ENCODE measurements at places on chromosomes 4 and X.

DNA sequence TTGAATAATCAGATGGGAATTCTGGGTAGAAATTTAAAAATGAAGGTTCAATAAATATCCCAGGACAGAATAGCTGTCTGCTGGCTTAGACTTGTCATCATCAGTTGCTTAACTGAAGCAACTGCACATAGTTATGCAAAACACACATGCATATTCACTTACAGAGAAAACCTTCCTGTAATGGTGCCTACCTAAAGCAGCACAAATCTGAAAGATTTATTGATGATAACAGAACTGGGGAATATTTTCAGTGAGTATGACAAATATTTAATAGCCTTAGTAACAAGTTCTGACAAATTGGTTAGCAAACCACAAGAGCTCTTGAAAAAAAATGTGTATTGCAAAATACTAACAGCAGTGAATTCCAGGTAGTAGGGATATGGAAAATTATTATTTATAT is 606.8 kb upstream of the BOD1L1 start:
- DNase-seq, result no peak

DNA sequence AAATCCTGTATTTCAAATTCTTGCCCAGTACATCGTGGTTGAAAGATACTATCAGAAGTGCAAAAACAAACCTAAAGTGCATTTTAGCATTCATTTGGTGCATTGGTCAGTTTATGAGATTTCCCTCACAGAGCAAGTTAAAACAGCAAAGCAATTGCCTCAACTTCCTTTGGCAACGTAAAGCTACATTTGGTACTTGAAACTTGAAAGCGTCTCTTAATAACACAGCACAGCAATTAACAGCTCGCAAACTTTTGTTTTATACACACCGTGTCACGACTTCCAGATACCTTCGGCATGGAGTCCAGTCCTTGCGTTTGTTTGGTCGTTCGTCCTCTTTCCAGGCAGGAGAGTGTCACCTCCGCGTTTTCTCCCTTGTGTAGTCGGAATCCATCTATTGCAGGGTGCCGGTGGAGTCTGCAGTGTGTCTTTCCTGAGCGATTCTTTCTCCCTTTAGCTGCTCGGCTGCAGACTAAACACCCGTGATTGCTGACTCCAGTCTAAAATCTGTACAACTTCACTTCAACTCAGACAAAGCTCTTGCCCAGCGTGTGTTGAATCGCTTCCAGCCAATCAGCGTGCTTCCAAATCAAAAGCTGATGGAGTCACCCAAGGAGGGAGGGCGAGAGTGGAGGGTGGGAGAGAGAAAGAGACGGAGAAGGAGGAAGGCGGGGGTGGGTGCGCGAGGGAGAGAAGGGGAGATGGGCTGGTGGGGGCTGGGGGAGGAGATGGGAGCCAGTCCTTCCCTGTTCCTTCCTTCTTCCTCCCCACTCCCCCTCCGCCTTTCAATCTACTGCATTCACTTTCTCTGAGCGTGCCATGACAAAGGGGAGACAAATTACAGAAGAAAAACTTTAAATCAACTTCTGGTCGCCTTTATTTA is at the start of gene PCDH18:
TSS of gene PCDH18 (minus strand) at position 509 of the 883 bp plus-strand sequence. CDS start at position 103, 406 bp downstream.
- no peak for DNase-seq

DNA sequence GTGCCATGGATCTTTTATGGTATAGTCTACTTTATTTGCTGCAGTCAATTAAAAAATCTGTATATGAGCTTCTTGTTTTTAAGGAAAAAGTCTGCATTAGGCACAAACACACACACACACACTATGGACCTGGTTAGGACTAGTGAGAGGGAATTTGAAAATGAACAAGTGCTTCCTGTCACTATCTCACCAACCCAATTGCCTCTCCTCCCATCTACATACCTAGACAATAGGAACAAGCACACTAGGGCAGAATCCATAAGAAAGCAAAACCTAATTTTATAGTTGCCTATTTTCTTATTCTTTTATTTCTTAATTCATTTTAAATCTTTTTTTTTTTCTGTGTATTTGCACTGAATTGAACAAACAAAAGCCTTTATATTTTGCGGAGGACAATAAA is 22.7 kb downstream of the PALLD start:
- DNase-seq, result no peak

DNA sequence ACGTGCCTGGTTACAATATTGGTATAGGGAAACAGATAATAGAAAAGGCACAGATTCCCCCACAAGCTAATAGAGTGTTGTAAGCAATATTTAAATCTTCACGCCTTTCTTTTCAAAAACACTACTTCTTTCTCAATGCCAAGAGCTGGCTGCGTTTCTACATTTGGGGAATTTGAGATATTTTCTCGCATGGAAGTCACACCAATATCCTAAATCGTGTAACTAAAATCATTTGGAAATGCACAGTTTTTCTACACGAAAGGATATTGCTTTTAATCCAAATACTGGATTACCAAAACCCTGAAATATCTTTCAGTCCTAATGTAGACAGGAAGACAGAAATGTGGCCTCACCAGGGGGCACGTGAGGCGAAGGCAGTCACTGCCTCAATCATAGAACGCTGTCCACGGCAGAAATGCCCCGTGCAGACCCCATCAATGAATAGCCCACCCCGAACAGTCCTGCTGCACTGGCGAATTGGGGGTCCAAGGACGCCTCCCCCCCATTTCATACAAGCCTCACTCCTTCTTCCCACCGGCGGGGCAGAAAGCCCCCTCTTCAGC is 106.6 kb downstream of the NSUN7 start:
- no peak for DNase-seq

- DNase-seq, result no peak
These were observed 27.8 kb upstream of the LIMCH1 start for GRCh38 chr4:41510179-41510578.

- DNase-seq, result no peak
These were observed 86.0 kb downstream of the EVC start for GRCh38 chr4:5796976-5797375.

- DNase-seq, result no peak
These were observed 40.4 kb upstream of the MAPK10 start for GRCh38 chr4:86400216-86400615.

DNA sequence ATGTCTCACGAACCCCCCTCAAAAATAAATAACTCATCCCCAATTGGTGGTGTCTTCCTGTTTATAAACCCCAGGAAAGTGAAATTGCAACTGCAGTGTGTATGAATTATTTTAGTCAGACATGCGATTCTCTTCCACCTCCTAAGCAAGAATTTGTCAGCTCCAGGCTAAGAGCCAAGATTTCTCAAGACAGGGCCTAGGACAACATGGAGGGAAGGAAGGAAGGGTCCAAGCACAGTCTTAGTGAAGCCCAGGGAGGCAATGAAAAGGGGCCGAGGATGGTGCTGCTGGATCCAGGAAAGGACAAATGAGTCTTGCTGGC is 20.0 kb downstream of the SH3KBP1 start:
- DNase-seq, result no peak

DNA sequence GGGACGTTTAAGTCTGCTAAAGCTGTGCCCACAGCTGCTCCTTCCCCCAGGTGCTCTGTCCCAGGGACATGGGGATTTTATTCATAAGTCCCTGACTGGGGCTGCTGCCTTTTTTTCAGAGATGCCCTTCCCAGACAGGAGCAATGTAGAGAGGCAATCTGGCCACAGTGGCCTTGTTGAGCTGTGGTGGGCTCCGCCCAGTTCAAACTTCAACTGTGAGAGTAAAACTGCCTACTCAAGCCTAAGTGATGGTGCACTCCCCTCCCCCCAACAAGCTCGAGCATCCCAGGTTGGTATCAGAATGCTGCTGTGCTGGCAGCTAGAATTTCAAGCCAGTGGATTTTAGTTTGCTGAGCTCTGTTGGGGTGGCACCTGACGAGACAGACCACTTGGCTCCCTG is 1371.4 kb downstream of the ADGRL3 start:
- DNase-seq, result no peak

- DNase-seq, result no peak
These were observed 94.1 kb upstream of the WDR17 start for GRCh38 chr4:175971388-175972179.

- no peak for DNase-seq
These were observed 126.7 kb downstream of the RBM47 start for GRCh38 chr4:40502934-40503333.

DNA sequence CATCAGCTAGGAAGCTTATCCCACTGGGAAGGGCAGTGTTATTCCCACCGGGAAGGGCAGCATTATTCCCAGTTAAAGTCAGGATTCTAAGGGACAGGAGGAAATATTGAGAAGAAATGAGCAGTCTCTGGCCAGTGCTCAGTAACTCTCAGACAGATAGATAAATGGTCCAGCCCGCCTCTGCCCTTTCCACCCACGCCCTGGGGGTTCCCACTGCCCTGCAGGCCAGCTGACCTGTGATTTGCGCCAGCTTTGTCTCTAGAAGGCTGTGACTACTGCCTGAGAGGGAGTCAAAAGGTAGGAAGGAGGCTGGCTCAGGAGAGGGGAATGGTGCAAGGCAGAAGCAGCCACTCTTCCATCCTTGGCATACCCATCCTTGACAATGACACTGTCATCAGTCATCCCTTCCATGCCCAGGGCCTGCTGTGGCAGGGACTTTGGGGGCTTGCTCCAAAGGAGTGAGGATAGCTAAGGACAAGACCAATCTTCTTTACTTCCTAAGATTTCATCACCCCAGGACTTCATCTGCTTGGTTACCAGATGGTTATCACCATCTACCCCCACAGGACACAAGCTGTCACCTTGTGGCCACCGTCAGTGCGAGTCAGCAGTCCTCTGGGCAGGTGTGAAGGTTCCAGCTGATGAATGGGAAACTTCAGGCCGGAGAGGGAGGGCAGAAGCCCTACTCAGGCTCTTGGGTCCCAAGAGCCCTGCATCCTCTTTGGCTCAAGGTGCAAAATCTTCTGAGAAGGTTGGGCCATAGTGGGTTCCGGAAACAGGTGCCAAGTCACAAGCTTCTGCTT is 49.5 kb downstream of the SEPSECS start:
- DNase-seq, result no peak

GRCh38 chr4:47801481-47802002 is 36.3 kb downstream of the CORIN start:
- no peak for DNase-seq

GRCh38 chr4:119026662-119027444 is 108.8 kb upstream of the MYOZ2 start:
- DNase-seq, result no peak

DNA sequence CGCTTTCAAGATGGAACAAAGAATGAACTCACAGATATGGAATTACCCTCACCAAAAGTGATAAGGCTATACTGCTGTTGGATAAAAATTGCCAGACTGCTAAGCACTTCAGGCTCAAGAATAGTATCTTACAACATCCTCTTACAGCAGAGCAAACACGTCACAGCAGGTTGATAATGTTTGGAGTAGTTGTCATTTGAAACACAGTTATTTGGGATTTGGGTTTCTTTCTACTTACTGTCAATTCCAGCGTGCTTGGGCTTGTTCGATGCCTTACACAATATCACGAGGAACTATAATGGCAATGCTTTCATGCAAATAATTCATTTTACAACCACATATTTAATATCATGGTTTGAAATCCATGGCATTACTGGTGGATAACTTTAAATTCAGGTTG is 1223.7 kb upstream of the AGA start:
- DNase-seq, result no peak

DNA sequence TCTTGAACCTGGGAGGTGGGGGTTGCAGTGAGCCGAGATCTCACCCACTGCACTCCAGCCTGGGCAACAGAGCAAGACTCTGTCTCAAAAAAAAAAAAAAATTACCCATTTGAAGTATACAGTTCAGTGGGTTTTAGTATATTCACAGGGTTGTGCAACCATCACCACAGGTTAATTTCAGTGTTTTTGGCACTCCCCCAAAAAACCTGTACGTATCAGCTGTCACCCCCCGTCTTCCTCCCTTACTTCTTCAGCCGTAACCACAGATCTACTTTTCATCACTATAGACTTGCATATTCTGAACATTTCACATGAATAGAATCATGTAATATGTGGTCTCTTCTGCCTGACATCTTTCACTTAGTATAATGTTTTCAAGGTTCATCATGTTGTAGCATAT is 11.7 kb upstream of the PTTG2 start:
- no peak for DNase-seq

GRCh38 chrX:48736303-48736702 is 25.2 kb upstream of the GLOD5 start:
- no peak for DNase-seq

DNA sequence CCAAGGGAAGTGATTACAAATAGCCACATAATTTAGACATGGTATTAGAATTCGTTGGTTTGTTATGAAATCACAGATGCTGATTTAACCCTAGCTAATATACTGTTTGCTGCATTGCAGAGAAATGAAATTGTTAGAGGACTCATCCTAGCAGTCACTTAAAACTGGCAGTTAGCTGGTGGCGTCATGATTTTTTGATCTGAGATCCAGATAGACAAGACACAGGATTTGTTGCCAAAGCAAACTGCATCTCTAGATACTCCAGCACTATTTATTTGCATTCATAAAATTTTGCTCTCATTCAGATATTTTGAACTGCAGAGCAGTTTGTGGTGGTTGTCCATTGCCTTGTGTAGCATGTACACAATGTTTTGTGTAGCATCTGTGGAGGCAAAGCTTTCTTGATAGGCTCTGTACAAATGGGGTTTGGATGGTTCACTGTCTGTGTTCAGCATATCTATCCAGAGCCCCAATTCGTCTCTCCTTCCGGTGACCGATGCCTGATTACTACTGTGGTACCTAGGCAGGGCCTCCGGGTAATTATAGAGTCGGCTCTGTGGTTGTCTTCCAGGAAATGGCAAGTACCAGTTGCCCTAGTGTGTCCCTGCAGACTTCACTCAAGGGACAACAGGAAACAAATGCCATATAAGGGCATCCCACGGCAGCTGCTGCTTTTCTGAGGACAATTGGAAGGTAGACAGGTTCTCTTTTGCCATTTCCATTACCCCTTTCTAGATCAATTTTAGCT is 30.1 kb upstream of the SPARCL1 start:
- DNase-seq, result peak; percentile 67

GRCh38 chrX:127207326-127207725 is 387.8 kb downstream of the PRR32 start:
- no peak for DNase-seq
